ENCODE measurements at places on chromosomes 12 and 14. TPM values are rescaled to one million over a fixed set of nuclear protein-coding genes. Genes with fewer than 3 reads are reported as not detected.

DNA sequence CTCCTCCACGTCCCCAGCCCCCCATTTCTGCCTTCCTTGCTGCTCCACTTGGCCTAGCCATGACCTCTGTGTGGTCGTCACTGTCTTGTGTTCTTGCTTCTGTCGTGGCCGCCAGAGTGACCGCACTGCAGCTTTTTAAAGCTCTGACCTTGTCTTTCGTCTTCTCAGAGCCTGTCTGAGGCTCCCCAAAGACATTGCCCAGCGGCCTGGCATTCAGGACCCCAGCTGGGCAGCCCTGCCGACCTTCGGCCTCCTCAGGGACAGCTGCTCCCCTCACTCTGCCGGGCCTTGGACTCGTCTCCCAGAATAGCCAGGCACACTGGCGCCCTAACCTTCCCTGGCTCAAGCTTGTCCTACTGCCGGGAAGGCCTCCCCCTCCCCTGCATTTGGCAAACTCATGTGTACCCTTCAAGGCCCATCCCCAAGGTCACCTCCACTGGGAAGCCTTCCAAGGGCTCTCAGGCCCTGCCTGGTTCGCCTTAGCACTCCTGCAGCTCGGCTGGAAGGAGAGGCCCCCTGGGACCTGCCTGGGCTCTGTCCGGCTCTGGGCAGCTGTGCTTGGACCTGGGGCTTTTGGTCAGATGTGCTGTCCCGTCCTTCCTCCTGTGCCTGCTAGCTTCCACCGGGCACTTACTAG lies 15.7 kb upstream of the DLK1 start:
- no peak overlapping the region for H3K27ac ChIP-seq
- no peaks in the 10 kb centered on the region for H3K36me3 ChIP-seq
- no peak overlapping the region for H3K4me3 ChIP-seq
- no peaks in the 10 kb centered on the region for H3K4me1 ChIP-seq

DNA sequence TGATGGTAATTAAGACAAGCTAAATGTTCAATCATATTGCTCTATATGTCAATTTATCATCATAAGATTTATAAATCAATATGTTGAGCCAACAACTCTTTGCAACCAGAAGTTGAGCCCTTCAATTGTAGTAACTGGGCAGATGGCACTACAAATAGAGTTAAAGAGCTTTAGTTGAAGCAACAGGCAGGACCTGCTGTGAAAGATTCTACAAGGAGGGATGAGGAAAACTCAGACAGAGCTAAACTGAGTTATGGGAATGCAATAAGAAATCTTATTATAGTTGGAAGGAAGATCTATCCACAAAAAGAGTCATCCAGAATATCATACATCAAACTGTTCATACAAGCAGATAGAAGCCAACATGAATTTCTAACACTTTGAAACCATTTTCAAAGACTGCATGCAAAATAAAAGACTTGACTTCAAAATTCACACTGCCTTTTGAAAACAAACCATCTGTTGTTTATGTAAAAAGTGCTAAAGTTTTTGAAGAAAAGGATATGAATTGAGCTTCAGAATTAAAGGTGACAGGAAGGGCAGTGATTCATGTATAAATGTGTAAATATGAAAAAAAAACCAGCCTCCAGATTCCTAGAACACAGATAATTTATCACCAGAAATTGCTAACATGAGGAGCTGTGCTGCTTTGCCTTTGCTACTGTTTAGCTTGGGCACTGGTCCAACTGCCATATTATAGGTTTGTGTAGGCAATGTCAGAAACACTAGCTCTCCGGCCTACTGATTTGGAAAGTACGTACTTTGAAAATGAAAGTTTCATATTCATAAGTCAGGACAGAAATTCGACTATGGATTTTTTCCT lies 133.2 kb downstream of the SLC35F4 start:
- no peak overlapping the region for H3K4me3 ChIP-seq
- no peaks in the 10 kb centered on the region for H3K36me3 ChIP-seq
- no peak for DNase-seq
- H3K4me1 ChIP-seq, result no peaks in the 10 kb centered on the region

- H3K27ac ChIP-seq, result no peak overlapping the region
- H3K4me1 ChIP-seq, result no peaks in the 10 kb centered on the region
- H3K27me3 ChIP-seq, result peaks cover 8% of the 10 kb centered on the region
- H3K4me3 ChIP-seq, result no peak overlapping the region
Observed at GRCh38 chr12:130016194-130016593, 112.4 kb upstream of the TMEM132D start.

DNA sequence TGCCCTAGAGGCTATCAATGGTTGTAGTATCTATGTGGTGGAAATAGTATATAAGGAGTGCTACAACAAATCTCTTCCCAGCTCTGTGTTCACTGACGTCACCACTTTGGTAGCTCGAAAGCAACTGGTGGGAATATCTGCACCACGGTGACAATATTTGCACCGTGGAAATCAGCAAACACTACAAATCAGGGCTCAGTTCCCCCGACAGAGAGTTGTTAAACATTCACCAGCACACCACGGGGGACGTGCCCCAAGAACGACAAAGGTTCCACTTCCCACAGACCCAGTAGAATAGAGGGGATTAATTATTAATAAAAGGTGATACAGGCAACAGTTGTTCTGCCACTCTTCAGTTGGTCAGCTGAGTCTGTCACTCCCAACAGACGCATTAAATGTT lies 98.4 kb downstream of the CCDC60 start:
- no peak overlapping the region for H3K27ac ChIP-seq
- no peak overlapping the region for H3K4me3 ChIP-seq
- no peaks in the 10 kb centered on the region for H3K36me3 ChIP-seq
- H3K27me3 ChIP-seq, result peaks cover 4% of the 10 kb centered on the region
- H3K4me1 ChIP-seq, result no peaks in the 10 kb centered on the region
- DNase-seq, result no peak

GRCh38 chr12:98352835-98353234 lies 162.6 kb upstream of the TMPO start:
- H3K27me3 ChIP-seq, result no peaks in the 10 kb centered on the region
- H3K4me1 ChIP-seq, result no peaks in the 10 kb centered on the region
- no peak overlapping the region for H3K27ac ChIP-seq
- H3K36me3 ChIP-seq, result no peaks in the 10 kb centered on the region

DNA sequence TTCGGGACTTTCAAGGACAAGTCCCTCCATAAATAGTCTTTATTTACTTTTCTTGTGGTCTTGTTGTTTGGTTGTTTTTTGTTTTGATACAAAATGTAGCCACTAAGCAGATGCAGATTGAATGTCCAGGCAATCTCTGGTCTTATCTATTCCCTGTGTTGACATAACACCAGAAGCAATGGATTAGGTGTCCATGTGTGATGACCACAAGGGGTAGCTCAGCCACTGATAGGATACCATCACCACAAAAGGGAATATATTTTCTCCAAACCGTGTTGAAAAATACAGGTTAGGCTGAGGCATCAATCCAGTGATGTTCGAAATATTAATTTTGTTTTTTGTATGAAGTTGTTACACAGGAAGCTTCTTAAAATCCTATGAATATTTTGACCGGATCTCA lies 196.3 kb downstream of the EPS8 start:
- H3K27me3 ChIP-seq, result no peaks in the 10 kb centered on the region
- no peak for DNase-seq
- H3K36me3 ChIP-seq, result no peaks in the 10 kb centered on the region
- H3K27ac ChIP-seq, result peak overlapping the region; percentile 11
- no peak overlapping the region for H3K4me3 ChIP-seq

- no peaks in the 10 kb centered on the region for H3K36me3 ChIP-seq
- H3K27ac ChIP-seq, result no peak overlapping the region
- no peak for DNase-seq
- no peaks in the 10 kb centered on the region for H3K27me3 ChIP-seq
Observed at GRCh38 chr12:131202592-131203378, 249.1 kb downstream of the ADGRD1 start.

- peaks cover 46% of the 10 kb centered on the region for H3K36me3 ChIP-seq
- H3K27ac ChIP-seq, result no peak overlapping the region
- DNase-seq, result no peak
- H3K27me3 ChIP-seq, result no peaks in the 10 kb centered on the region
- H3K4me1 ChIP-seq, result peaks cover 25% of the 10 kb centered on the region
Observed at GRCh38 chr14:24440606-24441399, 1.8 kb downstream of the SDR39U1 start.

GRCh38 chr14:94115058-94115591 lies 4.6 kb downstream of the IFI27 start:
- H3K27me3 ChIP-seq, result no peaks in the 10 kb centered on the region
- no peaks in the 10 kb centered on the region for H3K36me3 ChIP-seq
- H3K4me3 ChIP-seq, result no peak overlapping the region
- peak overlapping the region; percentile 89 for H3K27ac ChIP-seq
- no peaks in the 10 kb centered on the region for H3K4me1 ChIP-seq
- DNase-seq, result no peak

DNA sequence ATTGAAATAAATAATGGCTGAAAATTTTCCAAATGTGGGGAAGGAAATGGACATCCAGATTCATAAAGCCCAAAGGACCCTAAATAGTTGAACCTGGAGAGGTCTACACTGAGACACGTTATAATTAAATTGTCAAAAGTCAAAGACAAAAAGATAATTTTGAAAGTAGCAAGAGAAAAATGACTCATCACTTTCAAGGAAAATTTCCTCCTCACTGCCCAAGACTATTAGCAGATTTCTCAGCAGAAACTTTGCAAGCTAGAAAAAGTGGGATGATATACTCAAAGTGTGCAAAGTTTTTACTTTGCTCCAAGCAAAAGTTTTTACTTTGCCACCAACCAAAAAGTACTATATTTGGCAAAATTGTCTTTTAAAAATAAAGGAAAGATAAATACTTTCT lies 15.9 kb upstream of the KRT83 start:
- H3K27ac ChIP-seq, result no peak overlapping the region
- DNase-seq, result no peak
- no peaks in the 10 kb centered on the region for H3K36me3 ChIP-seq
- peaks cover 7% of the 10 kb centered on the region for H3K27me3 ChIP-seq
- H3K4me3 ChIP-seq, result no peak overlapping the region
- no peaks in the 10 kb centered on the region for H3K4me1 ChIP-seq

Gene RDH12
- total RNA-seq, result not detected

Gene KRT8
- total RNA-seq, result 96.4 TPM

Gene CNIH1
- 94.5 TPM for total RNA-seq

Gene PLEKHG7
- not detected for total RNA-seq

Measured in heart left ventricle (tissue), 16 donors.